ENCODE measurements at places on chromosomes 13 and 19.

DNA sequence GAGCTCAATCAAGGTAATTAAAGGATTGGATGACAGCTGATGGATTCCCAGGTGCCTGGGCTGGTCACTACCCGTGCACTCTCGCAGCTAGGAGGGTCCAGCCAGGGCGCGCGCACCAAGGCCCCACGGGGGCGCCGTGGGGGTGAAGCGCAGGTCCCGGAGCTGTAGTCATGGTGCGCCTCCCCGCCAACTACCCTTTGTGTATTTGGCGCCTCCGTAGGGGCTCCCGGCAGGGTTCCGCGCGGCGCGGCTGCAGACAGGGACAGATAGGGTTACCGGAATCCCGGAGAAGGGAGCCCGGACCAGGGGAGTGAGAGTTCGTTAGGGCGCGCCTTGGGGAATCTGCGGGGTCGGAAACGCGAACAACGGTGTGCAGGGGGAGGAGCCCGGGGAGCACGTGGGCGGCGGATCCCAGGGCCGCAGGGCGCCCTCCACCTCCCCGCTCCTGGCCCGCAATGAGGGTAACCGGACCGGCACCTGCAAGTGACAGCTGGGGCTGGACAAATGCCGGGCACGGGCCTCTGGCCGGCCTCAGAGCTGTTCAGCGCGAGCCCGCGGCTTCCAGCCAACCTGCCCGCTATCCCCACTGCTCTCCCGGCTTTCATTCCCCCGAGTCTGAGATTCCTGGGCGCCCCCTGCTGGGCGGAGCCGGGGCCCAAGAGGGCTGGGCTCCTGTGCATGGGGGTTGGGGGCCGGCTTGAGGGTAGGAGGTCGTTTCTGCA, 3.4 kb upstream of the PRAM1 start:
- no peak for DNase-seq

- DNase-seq: no peak
Observed at GRCh38 chr19:6639439-6639838, 30.5 kb downstream of the TNFSF14 start.

DNA sequence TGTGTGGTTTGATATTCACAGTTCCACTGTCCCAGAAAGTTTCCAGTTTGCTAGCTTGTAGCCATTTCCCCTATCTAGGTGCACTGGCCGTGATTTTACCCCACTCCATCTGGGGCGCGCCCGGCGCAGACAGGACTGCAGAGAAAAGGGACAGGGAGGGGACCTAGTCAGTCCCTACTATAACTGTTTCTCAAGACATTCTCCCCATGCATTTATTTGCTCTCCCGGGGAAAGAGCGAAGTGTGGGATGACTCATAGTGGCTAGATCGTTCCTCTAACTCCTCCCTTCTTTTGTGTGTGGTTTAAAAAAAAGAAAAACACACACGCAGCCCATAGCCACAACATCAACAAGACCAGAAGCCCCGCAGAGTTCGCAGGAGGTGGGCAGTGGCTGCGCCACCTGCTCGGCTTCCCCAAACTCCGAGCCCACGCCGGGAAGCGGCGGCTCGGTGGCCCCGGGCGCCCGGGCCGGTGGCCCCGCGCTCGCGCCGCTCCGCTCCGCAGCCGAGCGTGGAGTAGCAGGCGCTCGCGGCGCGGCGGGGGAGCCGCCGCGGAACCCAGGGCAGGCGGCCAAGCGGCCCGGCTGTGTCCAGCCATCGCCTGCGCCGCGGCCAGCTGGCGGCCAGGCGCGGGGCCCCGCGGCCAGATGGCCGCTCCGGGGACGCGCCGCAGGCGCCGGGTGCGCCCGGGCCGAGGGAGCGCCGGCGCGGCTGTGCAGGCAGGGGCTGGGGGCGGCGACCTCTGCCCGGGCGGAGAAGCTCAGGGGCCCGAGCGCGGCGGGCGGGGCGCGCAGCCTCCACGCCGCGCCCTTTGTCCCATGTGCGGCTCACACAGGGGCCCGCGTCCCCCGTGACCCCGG, 653 bp downstream of the TMTC4 start:
- DNase-seq: peak; percentile 7

- DNase-seq: no peak
Observed at GRCh38 chr13:76969488-76970365, 21.4 kb downstream of the ACOD1 start.

DNA sequence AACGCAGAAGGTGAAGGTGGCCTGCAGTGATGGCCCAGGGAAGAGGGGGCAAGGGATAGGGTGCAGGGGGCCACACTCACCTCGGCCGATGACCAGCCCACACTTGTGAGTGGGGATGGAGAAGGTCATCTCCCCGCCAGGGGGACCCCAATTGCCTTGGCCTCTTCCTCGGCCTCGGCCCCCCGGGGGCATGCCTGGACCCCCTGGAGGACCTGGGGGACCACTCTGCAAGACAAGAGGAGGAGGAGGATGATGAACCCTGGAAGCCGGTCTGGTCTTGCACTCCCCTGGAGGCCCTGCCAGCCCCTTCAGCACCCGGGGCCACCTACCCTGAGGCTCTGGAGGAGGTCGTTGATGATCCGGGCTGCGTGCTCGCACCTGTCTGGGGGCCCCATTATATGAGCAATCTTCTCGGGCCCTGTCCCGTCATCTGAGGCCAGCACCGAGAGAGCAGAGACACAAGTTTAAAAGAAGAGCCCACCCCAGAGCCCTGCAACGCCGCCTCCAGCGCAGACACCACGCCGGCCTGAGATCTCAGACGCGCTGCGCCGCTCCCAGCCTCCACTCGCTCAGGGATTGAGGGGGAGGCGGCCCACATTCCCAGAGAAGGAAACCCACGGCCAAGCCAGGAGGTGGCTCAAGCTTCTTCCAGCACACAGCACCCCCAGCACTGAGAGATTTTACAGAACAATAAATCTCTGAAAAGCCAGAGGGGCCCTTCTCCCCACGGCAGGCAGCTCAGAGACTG, 7.8 kb downstream of the KHSRP start:
- DNase-seq: no peak

DNA sequence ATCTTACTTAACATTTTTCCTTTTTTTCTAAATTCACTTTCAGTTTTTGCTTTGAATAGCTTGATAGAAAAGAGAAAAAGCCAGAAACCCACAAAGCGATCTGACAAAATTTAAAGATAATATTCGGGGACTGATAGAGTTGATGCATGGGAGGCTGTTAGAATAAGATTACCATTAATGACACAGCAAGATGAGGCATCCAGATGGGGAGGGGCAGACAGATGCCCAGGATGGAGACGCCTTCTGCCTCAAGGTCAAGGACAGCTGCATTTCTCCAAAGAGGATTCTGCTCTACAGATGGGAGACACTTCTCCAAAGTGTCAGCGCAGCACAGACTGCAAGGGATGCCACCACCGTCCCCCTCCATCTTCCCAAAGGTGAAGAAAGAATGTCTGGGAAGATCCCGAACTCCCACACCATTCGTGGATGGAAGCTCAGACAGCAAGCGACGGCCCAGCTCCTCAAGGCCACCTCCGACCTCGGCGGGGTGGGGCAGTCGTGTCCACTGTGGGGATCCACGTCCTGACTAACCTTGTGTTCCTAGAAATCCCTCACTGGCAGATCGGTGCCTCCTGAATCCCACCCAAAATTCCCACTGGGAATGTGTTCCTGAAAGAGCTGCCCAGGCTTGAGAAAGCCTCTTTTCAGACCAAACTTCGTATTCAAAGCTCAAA, 32.9 kb downstream of the NAXD start:
- no peak for DNase-seq

DNA sequence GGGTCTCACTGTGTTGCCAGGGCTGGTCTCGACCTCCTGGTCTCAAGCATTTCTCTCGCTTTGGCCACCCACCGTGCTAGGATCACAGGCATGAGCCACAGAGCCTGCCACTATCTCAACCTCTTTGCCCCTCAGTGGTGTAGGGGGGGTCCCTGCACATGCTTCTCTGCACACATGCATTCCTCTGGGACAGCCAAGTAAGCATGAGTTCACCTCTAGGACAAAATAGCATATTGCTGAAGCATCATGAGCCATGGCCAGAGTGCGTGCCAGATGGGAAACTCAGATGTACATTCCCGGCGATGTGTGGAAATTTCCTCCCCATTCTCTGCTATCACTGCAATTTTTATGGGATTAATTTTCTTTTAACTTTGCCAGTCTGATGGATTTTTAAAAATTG, 23.1 kb downstream of the CHAF1A start:
- no peak for DNase-seq

- DNase-seq: no peak
Observed at GRCh38 chr13:95388420-95389079, 87.3 kb upstream of the ABCC4 start.
